Sigmoid colon (tissue), 7 donors: ENCODE measurements at places on chromosomes 3 and 15. TPM values are rescaled to one million over a fixed set of nuclear protein-coding genes. Genes with fewer than 3 reads are reported as not detected.

- H3K4me3 ChIP-seq: no peak overlapping the region
- H3K27me3 ChIP-seq: no peaks in the 10 kb centered on the region
- H3K36me3 ChIP-seq: no peaks in the 10 kb centered on the region
- DNase-seq: no peak
- H3K4me1 ChIP-seq: no peaks in the 10 kb centered on the region
Observed at GRCh38 chr3:97257942-97258697, 443.7 kb downstream of the EPHA6 start.

- DNase-seq: peak; percentile 96
- peaks cover 31% of the 10 kb centered on the region for H3K4me1 ChIP-seq
- no peaks in the 10 kb centered on the region for H3K27me3 ChIP-seq
- peak overlapping the region; percentile 78 for H3K27ac ChIP-seq
- H3K36me3 ChIP-seq: peaks cover 56% of the 10 kb centered on the region
- peak overlapping the region; percentile 36 for H3K4me3 ChIP-seq
Observed at GRCh38 chr3:48694610-48695392, 9.1 kb upstream of the NCKIPSD start.

B3GALNT1 gene
- 2.1 TPM for total RNA-seq

DNA sequence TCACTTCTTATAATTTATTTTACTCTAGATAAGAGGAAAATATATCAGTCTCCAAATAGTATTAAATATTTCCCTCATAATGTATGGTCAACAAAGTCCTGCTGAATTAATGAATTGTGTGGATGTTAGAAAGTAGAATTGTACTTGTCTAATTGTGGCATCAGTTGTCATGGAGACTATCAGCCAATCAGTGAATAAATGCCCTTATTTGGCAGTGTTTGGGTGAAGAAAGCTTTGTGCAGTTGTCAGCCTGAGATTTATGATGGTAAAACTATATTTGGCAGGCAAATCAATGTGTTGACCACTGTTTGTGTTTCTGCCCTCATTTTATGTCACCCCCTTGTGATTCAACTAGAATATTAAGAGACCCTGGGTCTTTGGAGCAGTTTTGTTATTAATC is 293.6 kb upstream of the MDFIC2 start:
- no peaks in the 10 kb centered on the region for H3K4me1 ChIP-seq
- no peak overlapping the region for H3K4me3 ChIP-seq
- no peaks in the 10 kb centered on the region for H3K36me3 ChIP-seq
- no peak for DNase-seq
- H3K27ac ChIP-seq: no peak overlapping the region

DNA sequence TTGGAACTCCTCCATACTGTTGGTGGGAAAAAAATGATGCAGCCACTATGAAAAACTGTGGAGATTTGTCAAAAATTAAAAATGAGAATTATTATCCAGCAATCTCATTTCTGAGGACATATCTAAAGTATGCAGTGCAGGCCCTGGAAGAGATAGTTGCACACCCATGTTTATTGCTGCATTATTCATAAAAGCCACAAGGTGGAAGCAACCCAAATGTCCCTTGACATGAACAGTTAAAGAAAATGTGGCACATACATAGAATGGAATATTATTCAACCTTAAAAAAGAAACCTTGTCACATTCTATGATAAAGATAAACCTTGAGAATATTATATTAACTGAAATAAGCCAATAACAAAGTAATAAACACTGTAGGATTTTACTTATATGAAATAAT is 80.9 kb upstream of the ARHGEF26 start:
- DNase-seq: no peak
- no peak overlapping the region for H3K27ac ChIP-seq
- no peaks in the 10 kb centered on the region for H3K27me3 ChIP-seq
- H3K4me1 ChIP-seq: peaks cover 22% of the 10 kb centered on the region

HRH1 gene
- total RNA-seq: 3.9 TPM

- no peak overlapping the region for H3K4me3 ChIP-seq
- H3K36me3 ChIP-seq: no peaks in the 10 kb centered on the region
- H3K27ac ChIP-seq: no peak overlapping the region
Observed at GRCh38 chr15:71362556-71362955, 247.3 kb downstream of the THSD4 start.

GRCh38 chr3:18751514-18751913 is 326.4 kb upstream of the SATB1 start:
- no peak for DNase-seq
- no peak overlapping the region for H3K4me3 ChIP-seq
- no peak overlapping the region for H3K27ac ChIP-seq
- no peaks in the 10 kb centered on the region for H3K36me3 ChIP-seq
- H3K27me3 ChIP-seq: no peaks in the 10 kb centered on the region

PRRT3 gene
- total RNA-seq: 1.5 TPM

DNA sequence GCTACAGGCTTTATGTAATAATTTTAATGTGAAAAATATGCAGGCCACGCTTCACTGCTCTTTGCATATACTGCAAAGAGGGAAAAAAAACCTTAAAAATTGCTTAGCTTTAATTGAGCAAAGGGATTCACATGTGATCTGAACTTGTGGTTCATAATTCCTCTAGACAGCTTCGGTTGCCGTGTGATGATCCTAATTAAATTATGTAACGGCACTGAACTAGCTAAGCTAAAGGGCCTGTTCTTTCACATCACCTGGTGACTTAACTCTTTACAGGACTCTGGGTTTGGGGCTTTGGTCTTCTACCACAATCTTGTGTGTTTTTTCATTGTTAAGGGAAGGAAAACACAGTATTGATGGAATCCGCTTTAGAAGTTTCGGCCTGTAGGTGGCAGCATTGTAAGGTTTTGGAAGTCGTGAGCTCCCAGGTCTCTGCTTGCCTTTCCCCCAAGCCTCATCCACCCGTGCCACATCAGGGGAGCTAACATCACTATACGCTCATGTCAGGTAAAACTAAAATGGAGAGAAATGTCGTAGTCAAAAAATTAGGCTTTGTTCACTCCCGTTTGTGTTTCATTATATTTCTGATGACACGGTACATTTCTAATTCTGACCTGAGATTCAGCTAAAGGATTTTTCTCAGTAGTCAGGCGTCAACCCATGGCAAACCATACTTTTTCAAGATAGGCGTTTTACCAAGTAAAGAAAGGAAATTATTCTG is 205.6 kb upstream of the DPH6 start:
- no peaks in the 10 kb centered on the region for H3K4me1 ChIP-seq
- H3K27ac ChIP-seq: no peak overlapping the region
- H3K27me3 ChIP-seq: no peaks in the 10 kb centered on the region
- H3K4me3 ChIP-seq: no peak overlapping the region
- peak; percentile 84 for DNase-seq
- no peaks in the 10 kb centered on the region for H3K36me3 ChIP-seq

CLDN18 gene
- total RNA-seq: not detected

- H3K27ac ChIP-seq: peak overlapping the region; percentile 84
- H3K4me1 ChIP-seq: no peaks in the 10 kb centered on the region
- H3K36me3 ChIP-seq: no peaks in the 10 kb centered on the region
- DNase-seq: peak; percentile 60
- H3K4me3 ChIP-seq: no peak overlapping the region
- no peaks in the 10 kb centered on the region for H3K27me3 ChIP-seq
Observed at GRCh38 chr15:98904544-98904943, 103.0 kb downstream of the PGPEP1L start.

CFAP161 gene
- not detected for total RNA-seq

GRCh38 chr3:12620729-12621128 is 43.2 kb downstream of the RAF1 start:
- peaks cover 10% of the 10 kb centered on the region for H3K36me3 ChIP-seq
- no peak overlapping the region for H3K27ac ChIP-seq
- H3K4me1 ChIP-seq: peaks cover 15% of the 10 kb centered on the region
- no peak for DNase-seq

GRCh38 chr3:150184426-150185071 is 213.9 kb upstream of the PFN2 start:
- DNase-seq: no peak
- peaks cover 19% of the 10 kb centered on the region for H3K4me1 ChIP-seq
- peak overlapping the region; percentile 39 for H3K4me3 ChIP-seq
- no peaks in the 10 kb centered on the region for H3K27me3 ChIP-seq

GRCh38 chr15:39919748-39920509 is at the start of gene GPR176:
TSS of gene GPR176 (minus strand) at chr15:39920266. CDS start at chr15:39920026, 240 bp downstream.
- H3K27me3 ChIP-seq: no peaks in the 10 kb centered on the region
- H3K4me3 ChIP-seq: peak within 1 kb of the TSS; percentile 76
- H3K27ac ChIP-seq: peak within 1 kb of the TSS; percentile 87

DNA sequence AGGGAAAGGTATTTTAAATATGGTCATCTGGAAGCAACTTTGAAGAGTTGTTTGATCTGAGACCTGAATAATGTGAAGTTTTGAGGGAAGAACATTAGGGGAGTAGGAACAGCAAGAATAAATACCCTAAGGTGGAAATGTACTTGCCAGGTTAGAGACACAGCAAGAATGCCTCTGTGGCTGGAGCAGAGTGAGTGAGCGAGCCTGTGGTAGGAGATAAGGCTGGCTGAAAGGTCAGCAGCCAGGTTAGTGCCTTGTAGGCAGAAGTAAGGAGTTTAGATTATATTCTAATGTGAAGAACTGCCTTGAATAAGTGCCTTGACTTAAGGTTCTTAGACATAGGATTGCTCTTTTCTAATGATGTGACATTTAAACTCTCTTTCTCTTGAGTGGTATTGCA is 18.3 kb downstream of the LRRC49 start:
- H3K4me3 ChIP-seq: no peak overlapping the region
- H3K4me1 ChIP-seq: no peaks in the 10 kb centered on the region
- H3K36me3 ChIP-seq: no peaks in the 10 kb centered on the region
- no peak overlapping the region for H3K27ac ChIP-seq
- DNase-seq: no peak
- H3K27me3 ChIP-seq: no peaks in the 10 kb centered on the region

DNA sequence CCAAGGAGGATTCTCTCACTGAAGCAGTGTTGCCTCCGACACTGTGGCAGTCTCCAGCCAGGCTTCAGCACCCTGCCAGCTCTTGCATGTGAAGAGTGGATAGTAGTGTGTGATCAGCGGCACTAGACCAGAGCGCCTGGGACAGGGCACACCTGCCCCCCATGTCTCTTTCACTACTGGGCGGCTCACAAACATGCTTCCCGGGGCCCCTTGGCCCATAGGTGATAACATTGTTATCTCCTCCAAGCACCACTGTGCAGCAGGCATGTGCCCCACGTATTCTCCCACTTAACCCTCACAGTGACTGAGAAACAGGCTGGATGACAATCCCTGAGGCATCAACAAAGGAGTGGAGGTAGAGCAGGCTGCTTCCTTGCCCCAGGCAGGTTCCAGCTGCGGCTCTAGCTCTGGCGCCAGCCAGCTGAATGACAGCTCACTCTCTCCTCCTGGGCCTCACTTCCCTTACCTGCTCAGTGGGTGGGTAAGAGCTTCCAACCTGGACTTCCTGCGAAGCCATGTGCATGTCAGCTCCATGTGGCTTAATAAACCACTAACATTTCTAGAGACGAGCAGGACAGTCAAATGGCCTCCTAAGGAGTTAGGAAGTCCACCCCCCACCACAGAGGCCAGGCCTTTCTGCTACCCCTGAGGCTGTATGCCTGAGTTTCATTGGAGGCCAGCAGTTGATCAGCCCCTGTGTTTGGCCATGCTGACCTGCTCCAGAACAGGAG is 37.8 kb downstream of the KLF13 start:
- DNase-seq: no peak
- no peaks in the 10 kb centered on the region for H3K27me3 ChIP-seq
- H3K27ac ChIP-seq: peak overlapping the region; percentile 81

DNA sequence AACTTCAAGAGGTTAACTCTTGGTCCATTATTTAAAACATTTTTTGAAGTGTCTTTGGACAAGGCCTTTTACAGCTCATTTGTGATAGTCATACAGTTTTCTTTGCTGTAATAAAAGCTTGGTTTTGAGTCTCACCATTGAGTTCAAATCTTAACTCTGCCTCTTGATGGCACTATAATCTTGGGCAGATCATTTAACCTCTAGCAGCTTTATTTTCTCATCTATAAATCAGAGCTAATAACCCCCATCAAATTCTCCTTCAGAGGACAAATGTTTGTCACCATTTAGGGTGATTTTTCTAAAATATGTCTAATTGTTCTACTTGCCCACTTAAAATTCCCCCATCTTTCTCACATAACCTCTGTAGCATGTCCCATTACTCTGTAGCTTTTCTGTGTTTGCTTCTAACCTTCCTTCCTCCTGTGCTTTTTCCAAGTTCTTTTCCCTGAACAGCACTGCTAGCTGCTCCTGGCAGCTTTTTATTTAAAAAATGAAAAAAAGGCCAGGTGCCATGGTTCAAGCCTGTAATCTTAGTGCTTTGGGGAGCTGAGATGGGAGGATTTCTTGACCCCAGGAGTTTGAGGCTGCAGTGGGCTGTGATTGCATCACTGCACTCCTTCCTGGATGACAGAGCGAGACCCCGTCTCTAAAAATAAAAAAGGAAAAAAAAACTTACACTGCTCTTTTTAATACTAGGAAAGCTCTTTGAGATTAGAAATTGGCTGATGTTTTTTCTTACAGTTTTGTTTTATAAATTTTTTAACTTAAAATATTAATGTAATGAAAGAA is 28.5 kb downstream of the UBE2E1 start:
- H3K4me1 ChIP-seq: peaks cover 39% of the 10 kb centered on the region
- H3K4me3 ChIP-seq: no peak overlapping the region
- no peaks in the 10 kb centered on the region for H3K36me3 ChIP-seq
- H3K27me3 ChIP-seq: no peaks in the 10 kb centered on the region
- no peak overlapping the region for H3K27ac ChIP-seq

DNA sequence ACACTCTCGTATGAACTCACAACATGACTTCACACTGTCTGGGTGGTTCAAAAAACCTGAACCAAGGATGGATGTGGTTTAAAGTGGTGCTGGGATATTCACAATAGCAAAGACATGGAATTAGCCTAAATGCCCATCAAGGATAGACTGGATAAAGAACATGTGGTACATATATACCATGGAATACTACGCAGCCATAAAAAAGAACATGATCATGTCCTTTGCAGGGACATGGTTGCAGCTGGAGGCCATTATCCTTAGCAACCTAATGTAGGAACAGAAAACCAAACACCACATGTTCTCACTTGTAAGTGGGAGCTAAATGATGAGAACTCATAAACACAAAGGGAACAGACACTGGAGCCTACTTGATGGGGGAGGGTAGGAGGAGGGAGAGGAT is 3.3 kb upstream of the PRSS50 start:
- no peak overlapping the region for H3K4me3 ChIP-seq
- DNase-seq: no peak
- H3K4me1 ChIP-seq: no peaks in the 10 kb centered on the region
- H3K27ac ChIP-seq: no peak overlapping the region

- H3K27me3 ChIP-seq: no peaks in the 10 kb centered on the region
- H3K4me3 ChIP-seq: no peak overlapping the region
- H3K4me1 ChIP-seq: no peaks in the 10 kb centered on the region
- DNase-seq: no peak
- no peaks in the 10 kb centered on the region for H3K36me3 ChIP-seq
Observed at GRCh38 chr15:57436166-57436565, 59.9 kb downstream of the CGNL1 start.

GRCh38 chr15:82647045-82647834 is at the start of gene CPEB1:
TSS of gene CPEB1 (minus strand) at chr15:82647363. CDS start at chr15:82628459, 18,904 bp downstream.
- peak within 1 kb of the TSS; percentile 30 for H3K4me3 ChIP-seq
- H3K27ac ChIP-seq: peak within 1 kb of the TSS; percentile 63
- H3K36me3 ChIP-seq: no peaks in the 10 kb centered on the region
- peaks cover 28% of the 10 kb centered on the region for H3K4me1 ChIP-seq
- H3K27me3 ChIP-seq: no peaks in the 10 kb centered on the region

NECTIN3 gene
- total RNA-seq: 54.1 TPM

DNA sequence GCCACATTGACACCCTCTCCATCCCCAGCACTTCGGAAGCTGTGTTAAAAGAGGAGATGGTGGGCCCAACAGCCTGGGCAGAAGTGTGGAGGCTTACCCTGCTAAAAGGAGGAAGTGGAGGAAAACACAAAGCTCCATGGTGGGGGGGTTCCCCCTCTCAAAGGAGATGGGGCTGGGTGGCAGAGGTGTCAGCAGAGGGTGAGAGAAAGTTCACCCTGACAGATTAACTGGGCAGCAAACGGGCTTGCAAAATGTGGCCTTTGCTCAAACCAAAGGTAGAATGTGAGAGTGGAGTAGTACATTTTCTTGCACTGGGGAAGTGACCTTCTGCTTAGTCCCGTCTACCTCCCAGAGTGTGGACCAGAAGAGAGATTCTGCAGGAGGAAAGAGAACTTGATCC is 44.7 kb downstream of the MYO1E start:
- DNase-seq: no peak
- no peak overlapping the region for H3K27ac ChIP-seq
- no peaks in the 10 kb centered on the region for H3K4me1 ChIP-seq
